ENCODE measurements at places on chromosomes 1 and 21.

GRCh38 chr1:219265026-219265515 is 91.4 kb downstream of the LYPLAL1 start:
- no peak for DNase-seq

DNA sequence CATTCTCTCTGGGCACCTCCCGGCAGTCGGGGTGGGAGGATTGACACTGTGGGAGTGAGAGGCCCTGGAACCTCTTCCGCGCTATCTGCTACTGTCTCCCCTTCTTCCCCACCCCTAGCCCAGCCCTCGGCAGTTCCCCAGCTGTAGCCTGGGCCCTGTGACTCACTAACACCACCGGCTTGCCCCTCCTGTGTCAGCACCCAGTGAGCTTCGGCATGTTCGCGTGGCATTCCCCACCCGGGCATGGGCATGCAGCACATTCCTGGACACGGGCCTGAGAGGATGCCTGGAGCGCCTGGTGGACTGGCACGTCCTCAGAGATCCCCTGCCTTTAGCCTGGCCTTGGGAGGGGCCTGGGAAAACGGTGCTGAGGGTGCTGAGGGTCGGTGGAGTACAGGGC is 1.3 kb downstream of the CDK18 start:
- no peak for DNase-seq

DNA sequence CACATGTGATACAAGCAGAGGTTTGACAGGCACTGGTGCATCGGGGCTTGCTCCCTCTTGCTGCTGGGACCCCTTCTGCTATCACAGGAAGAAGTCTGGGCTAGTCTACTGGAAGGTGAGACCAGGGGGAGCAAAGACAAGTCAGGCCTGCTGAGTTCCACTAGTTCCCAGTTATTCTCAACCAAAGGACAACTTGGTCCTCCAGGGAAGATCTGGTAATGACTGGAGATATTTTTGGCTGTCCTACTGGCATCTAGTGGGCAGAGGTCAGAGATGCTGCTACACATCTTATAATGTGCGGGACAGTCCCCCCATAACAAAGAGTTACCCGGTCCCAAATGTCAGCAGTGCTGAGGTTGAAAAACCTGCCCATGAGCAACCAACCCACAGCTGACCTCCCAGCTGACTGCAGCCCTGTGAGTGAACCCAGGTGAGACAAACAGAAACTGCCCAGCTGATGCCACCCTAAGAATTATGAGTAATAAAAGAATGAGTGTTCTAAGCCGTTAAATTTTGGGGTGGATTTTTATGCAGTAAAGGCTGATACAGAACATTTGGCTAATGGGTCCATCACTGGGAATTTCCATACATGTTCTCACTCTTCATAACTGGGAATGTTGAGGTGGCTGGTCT is 71.6 kb downstream of the NENF start:
- DNase-seq: no peak

GRCh38 chr1:118487091-118487490 is 302.1 kb upstream of the SPAG17 start:
- no peak for DNase-seq

- DNase-seq: peak; percentile 46
Observed at GRCh38 chr1:246907472-246907871, 24.3 kb downstream of the AHCTF1 start.

DNA sequence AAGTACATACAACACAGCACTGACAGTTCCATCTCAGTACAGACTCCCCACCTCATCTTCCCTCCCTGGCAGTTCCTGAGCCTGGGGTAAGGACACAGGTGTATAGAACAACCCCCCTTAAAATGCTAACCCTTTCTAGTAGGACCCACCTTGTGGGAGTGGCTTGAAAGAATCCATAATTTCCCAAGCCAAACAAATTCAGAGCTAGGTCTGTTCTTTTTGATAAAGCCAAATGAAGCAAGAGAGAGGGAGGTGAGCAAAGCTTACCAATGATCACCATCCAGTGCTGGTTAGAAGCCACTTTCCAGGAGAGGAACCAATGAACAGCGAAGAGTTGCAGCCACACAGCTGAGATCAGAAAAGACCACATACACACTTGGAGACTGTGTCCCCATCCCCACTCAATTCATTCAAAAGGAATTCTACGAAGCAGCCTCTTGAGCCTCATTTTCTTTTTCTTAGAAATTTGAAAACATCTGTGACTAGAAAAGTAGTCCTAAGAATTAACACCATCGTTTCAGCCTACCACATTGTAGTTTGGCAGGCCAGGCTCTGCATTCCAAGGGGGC is 9.2 kb downstream of the UBE2Q1 start:
- DNase-seq: no peak

DNA sequence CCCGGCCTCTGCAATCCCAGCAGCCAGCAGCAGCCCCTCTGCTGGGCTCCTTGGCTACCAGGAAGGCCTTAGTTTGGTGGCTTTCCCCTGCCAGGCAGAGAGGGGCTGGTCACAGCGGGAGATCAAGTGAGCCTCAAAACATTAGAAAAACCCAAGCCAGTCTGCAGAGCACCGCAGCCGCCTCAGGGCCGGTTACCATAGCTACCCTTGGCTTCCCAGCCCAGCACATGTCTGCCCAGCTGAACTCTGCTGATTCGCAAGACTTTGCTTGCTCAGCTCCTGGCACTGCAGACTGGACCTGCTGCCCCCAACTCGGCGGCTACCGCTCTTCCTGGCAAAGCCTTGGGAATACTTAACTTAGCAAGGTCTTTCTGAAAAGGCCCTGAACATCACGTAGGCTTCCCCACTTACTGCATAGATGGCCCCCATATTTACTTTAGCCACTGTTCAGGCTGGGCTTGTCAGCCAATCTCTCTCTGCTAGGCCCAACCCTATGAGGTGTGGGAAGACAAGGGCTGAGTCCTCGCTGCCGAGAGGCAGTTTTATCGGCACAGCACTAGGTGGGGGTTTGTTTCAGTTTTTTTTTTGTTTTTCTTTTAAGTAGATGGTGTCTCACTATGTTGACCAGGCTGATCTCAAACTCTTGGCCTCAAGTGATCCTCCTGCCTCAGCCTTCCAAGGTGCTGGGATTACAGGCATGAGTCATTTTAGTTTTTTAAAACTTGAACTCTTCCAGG is 28.6 kb upstream of the PLEKHG5 start:
- peak; percentile 85 for DNase-seq

GRCh38 chr1:64183395-64184002 is 19.9 kb upstream of the UBE2U start:
- DNase-seq: no peak

GRCh38 chr1:220224033-220224432 is 48.2 kb downstream of the RAB3GAP2 start:
- no peak for DNase-seq

GRCh38 chr1:68221001-68221979 is 11.0 kb downstream of the WLS start:
- DNase-seq: no peak

- DNase-seq: no peak
Observed at GRCh38 chr1:208069908-208070307, 159.0 kb upstream of the CD34 start.

- no peak for DNase-seq
Observed at GRCh38 chr21:29195981-29196669, 65.7 kb downstream of the MAP3K7CL start.

DNA sequence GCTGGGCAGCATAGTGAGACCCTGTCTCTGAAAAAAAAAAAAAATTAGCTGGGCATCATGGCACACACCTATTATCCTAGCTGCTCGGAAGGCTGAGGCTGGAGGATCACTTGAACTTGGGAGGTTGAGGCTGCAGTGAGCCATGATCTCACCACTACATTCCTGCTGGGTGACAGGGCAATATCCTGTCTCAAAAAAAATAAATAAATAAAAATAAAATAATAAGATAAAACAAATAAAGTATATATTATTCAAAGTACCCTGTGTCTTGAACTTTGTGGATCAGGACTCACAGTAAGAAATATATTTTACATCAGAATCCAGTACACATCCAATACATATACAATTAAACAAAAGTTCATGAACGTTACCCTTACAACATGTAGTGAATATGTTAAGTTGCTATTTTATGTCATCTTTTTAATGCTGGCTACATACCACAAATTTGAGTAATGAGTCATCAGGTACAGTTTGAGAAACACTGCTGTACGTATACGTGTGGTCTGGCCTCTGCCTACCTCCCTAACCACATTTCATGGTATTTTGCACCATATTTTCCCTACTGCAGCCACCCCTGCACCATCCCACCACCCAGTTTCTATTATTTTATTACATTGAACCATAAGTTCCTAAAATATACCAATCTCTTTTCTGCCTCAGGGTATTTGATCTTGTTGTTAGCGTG is 4.4 kb downstream of the NME7 start:
- no peak for DNase-seq

DNA sequence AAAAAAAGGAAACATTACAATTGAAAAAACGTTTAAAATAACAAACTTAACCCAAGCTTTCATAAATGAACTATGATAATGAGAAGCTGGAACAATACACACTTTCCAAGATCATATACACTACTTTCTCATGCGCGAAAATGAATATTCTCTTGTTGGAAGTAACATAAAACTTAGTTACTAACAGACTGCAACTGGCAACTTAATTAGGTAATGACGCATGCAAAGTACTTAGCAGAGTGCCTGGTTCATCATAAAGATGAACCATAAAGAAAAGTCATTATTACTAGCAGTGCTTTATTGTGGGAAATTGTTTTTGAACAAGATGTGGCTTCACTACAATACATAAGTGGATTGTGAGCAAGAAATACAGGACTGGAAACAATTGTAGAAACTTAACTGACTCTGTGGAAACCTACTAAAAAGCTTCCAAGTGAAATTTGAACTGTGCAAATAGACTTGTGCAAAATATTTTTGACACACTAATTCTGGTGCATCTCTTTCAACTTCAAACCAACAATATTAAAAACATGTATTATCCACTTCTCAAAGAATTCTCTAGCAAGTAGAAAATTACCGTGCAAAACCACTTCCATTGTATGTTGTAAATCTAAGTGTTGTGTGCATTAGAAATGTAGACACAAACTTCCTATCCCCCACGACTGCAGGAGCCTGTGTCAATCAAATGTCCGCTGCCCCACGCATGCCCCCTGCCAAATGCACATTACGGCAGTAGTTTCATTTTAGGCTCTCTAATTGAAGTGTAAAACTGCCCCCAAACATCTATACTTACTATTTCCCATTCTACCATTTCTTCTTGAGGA is 2.0 kb downstream of the ARHGAP29 start:
- DNase-seq: no peak

DNA sequence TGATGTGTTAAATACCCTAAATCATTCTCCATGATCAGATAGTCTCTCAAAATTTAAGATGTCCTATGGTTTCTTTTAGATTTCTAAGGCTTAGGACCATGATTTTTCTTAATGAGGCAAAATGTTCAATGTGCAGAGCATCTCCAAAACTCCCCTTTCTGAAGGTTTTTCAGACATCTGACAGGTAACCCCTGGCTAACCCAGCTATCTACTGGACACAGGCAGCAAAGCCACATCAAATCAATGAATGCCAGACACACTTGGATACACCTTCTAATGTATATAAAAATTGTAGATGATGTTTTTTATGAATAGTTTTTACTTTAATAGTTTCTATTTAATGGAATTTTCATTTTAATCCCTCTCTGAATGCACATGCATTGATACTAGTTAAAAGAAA is 285.6 kb downstream of the GRIK1 start:
- DNase-seq: no peak

DNA sequence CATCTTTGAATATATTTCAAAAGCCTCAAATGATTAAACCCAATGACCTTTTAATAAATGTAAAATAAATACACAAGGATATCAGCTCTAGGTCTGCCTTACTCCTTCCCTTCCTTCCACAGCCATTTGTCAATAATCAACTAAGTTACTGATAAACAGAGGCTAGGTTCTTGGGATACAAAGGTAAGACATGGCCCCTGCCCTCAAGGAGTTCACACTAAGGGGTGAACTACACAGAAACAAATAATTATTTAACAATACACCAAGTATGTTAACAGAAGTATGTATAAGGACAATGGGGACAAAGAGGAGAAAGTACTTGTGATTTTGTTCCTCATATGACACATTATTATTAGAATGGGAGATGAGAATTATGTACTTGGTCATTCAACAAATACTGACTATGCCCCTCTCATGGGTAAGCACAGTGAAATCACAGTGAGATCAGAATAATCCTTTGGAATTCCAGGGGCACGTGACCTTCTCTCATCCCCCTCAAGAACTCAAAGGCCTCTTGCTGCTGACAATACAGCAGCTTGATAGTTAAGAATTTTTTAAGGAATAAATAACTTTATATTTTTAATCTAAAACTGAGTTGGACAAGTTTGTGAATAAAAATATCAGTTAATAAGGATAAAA is 40.2 kb downstream of the ATP1B1 start:
- no peak for DNase-seq
